Omental fat pad (tissue), 4 donors: ENCODE measurements at places on chromosomes 1 and 21.

- peak; percentile 25 for DNase-seq
These were observed at the start of gene F5 for GRCh38 chr1:169586395-169587255. Gene F5 (minus strand): TSS chr1:169586481. CDS start chr1:169586386, 95 bp downstream.

DNA sequence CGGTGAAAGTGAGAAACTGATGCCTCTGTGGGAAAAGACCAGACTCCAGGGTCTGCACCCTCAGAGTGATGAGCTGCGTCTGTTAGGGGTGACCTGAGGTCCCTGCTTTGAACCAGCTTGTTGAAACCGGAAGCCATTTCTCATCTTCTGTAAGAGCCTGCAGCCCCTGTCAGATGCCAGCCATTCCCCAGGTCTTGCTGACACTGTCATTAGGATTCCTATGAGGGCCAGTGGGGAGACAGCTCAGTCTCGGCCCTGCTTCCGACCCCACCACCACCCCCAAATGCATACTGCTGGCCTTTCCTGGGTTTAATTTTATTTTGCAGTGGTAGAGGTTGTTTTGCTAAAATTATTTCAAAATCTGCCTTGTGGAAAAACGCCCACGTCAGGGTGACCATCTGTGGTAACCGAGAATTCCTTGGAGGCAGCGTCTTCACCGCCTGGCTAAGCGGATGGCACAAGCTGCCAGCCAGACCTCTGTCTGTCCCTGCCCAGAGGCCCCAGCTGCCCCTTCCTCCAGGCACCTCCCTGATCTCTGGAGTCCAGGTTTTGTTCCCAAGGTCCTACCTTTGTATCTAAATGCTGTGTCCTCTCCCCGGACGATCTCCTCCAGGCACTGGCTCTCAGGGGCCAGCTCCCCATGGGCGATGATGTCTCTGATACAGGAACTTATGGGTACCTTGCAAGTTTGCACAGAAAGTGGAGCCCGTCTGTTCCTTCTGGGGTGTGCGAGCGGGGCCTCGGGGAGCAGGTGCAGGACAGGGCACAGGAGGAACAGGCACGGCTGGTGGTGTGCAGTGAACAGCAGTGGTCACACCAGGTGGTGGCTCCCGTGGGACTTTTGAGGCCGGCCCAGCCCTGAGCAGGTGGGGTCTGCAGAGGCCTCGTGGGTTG is 49.9 kb downstream of the PRKCZ start:
- no peak for DNase-seq

DNA sequence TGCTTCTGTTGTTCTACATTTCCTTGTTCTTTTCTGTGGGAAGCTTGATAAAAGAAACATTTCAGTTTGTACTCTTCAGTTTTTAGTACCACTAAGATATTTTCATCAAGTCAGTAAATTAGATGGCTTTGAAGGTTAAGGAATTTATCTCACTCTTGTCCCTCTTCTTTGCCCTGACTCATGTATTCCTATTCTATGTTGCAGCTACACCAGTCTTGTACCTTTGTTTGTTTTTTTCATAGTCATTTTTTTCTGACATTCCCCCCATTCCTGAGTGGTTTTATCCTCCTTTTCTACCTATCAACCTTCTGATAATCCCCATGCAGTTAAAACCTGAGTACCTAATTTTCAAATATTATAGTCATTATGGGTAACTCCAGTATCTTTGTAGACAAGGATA is 65.4 kb downstream of the MAST2 start:
- DNase-seq, result no peak

GRCh38 chr1:41883507-41883906 is 35.2 kb downstream of the HIVEP3 start:
- no peak for DNase-seq

DNA sequence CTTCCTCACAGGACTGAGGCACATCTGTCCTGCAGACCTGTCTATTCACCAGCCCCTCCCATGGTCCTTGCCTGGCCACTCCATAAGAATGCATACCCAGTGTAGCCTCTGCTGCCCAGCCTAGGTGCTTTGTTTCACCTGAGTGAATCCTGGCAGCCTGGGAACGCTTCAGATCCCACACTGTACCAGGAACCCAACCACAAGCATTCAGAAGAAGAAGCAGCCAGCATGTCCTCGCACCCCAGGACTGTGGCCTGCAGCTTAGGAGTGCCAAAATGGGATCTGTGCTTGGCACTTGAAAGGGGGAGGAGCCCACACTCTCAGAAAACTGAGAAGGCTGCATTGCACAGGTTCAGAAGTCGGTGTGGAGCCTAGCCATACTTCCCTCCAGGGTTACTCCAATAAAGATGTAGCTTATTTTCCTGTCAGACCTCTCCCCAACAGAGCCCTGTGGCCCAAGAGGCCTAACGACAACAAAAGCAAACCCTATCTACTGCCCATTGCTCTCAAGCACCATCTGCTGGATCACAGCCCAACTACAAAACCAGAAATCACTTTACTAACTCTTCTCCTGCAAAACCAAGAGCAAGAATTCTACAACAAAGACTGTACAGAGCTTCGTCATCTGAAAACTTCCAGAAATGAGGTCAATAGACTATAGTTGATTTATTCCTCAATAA is 923.1 kb upstream of the NEGR1 start:
- DNase-seq, result no peak

DNA sequence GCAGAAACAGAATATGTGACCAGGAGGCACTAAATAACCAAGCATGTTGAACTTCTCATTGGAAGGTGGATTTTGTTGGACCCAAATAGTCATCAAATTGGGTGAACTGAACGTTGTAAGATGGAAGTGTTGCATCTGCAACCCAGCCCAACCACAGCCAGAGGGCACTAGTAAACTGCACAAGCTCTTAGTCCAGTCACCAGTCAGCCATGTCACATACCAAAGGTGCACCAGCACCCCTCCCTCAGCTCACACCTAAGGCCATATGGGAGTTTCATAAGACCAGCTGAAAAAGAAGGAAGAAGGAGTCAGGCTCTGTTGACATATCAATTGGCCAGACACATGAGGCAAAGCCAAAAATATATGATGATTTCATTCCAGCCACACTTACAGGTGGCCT is 481.7 kb upstream of the NR5A2 start:
- no peak for DNase-seq

DNA sequence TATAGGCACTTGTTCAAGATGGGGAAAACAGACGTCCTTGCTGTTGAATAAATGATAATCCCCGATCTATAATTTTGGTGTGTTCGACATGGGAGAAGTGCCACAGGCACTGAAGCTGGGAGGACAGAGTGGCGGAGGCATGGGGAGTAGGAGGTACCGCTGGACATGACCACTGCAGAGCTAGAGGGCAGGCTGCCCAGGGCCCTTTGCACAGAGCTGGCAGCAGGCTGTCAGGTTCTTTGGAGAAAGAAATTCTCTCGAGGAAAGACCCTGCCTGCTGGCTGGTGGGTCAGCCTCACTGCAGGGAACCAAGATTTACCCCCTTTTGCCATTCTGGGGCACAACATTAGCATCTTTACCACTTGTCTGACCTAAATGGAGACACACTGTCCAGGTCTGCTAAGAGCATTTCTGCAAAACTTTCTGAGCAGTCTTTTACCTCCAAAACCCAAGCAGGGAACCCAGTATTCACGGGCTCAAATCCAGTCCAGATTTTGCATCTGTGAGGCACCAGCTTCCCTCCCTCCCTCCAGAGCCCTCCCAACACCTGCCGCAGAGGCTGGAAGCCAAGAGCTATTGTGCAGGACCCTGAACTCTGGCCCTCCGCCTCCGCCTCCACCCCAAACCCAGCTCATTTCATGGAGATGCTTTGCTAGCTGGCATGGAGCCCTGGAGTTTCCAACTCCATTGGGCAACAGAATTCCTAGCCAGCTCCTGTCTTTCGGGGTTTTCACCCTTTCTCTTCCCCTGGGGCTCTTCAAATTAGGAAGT is 142.3 kb downstream of the PLXNA2 start:
- DNase-seq, result peak; percentile 35

- DNase-seq, result no peak
These were observed 35.2 kb downstream of the TP73 start for GRCh38 chr1:3687504-3687903.

GRCh38 chr1:8495928-8496401 is 178.1 kb downstream of the SLC45A1 start:
- DNase-seq, result no peak

- DNase-seq, result no peak
These were observed 60.5 kb downstream of the USP24 start for GRCh38 chr1:55154616-55155015.

- DNase-seq, result no peak
These were observed 1.7 kb upstream of the ATP1A4 start for GRCh38 chr1:160149716-160150115.

DNA sequence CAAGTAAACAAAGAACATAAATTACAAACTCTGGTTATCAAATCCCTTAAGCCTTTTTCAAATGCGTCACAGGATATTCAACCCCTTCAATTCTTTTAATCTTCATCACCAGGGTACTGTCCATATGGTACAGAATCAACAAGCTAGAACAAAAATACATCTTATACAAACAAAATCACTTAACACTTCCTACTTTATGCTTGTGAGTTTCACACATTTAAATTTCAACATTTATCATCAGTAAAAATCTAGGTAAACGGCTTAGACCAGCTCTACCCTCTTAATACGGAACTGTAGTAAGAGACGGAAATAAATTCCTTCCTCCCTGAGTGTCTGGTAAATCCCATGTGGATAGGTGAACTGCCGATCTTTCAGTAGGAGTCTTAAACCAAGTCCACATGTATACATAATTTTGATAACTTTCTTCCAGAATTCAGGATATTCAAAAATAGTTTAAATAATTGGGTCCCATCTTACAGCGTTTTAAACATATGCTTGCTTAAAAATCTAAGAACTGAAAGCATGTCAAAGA is 1.0 kb downstream of the CCDC181 start:
- no peak for DNase-seq

DNA sequence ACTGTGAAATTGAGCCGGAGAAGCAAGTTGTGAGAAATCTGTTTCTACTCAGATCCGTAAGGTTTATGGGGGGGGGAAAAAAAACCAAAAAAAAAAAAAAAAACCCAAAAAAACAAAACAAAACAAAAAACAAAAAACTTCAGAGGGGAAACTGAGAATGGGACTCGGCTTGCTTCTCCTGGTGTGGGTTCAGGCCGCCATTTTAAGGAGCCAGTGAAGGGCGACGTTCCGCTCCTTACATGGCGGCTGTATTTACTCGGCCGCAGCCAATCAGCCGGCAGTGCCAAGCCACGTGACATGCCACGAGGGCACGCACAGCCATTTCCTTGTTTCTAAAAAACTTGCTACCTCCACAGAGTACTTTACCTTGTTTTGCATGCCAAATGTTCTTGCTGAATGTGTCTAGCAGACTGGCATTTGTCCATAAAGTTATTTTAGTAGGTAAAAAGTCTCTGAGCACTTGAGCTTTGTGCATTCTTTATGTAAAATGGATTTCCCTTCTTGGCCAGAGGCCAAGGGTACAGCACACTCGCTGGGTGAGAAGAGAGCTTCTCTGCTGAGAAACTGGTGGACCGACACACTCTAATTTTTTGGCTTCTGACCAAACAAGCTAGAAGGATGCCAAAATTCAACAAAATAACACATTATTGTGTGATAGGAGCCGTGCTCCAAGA is 101.8 kb downstream of the NFIA start:
- peak; percentile 77 for DNase-seq

- no peak for DNase-seq
These were observed 5.7 kb upstream of the ADGRB2 start for GRCh38 chr1:31769720-31770390.

GRCh38 chr1:68047659-68048026 is 2.8 kb downstream of the DIRAS3 start:
- DNase-seq, result no peak

GRCh38 chr1:39485046-39485803 is 6.2 kb upstream of the BMP8A start:
- no peak for DNase-seq

GRCh38 chr1:99731384-99731783 is 35.1 kb downstream of the FRRS1 start:
- DNase-seq, result no peak

- no peak for DNase-seq
These were observed 1.9 kb downstream of the SORT1 start for GRCh38 chr1:109395602-109396512.

DNA sequence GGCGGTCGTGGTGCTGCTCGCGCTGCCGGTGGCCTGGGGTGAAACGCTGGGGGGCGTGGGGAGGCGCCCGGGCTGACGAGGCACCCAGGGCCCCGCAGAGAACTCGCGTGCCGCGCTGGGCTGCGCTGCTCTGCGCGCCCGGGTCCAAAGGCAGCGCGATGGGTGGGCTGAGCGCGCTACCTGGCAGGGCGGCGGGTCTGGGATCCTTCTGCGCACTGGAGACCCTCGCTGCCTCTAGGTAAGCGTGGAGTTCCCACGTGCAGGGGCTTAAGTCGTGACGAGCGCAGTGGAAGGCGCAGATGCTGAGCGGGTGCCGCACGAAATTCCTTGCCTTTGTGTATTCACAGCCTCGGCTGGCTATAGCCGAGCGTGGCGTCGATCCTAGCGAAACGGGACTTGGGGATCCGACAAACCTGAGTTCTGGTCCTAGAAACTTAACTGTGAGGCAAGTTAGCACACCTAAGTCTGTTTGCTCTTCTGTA is 24.6 kb downstream of the CR1L start:
- no peak for DNase-seq

DNA sequence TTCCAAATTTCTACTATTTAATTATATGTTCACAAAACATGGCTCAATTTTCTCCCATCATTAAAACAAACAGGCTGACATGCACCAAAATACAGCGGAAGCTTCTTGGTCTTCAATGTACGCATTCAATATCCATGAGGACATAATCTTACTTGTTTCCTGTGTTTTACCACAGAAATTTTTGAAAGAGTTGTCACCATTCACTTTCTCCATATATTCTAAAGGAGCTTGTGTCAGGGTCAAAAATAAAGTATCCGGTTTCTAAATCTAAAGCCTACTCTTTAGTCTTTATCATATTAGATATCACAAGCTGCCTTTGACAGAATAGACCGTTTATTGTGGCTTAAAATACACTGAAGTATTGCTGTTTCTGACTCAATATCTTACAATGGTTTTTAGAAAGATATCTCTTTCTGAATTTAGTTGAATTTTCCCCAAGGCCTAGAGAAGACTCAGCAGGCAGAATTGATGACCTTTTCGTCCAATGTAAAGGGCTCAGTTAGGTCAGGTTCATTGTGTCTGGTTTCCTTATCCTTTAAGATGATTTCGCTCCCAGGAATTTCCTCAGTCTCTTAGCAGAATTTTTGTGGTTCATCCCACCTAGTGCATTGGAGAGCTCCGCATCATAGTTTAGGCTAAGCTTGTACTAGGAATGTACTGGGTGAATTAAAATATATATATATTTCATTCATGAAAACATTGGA is 717.2 kb downstream of the NCAM2 start:
- DNase-seq, result no peak

GRCh38 chr1:3727042-3727824 is 25.0 kb upstream of the CCDC27 start:
- no peak for DNase-seq

DNA sequence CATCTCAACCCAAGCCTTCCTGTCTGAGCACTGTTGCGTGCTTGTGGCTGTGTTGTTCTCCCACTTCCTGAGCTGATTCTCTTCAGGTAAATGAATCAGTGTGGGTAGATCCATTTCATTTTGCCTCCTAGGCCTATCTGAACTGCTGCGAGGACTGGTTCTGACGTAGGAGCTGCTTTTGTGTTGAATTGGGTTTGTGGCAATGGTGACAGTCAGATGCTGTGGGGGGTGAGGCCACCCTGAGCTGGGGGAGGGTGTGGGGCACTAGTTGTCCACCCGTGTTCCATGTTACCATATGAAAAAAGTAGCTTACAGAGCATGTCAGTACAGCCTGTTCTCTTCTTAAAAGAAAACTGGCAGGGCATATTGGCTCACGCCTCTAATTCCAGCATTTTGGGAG is 81.5 kb downstream of the MRPS6 start:
- no peak for DNase-seq
